NCI-H2081 (cell line): ENCODE measurements at places on chromosomes 2 and 18.

DNA sequence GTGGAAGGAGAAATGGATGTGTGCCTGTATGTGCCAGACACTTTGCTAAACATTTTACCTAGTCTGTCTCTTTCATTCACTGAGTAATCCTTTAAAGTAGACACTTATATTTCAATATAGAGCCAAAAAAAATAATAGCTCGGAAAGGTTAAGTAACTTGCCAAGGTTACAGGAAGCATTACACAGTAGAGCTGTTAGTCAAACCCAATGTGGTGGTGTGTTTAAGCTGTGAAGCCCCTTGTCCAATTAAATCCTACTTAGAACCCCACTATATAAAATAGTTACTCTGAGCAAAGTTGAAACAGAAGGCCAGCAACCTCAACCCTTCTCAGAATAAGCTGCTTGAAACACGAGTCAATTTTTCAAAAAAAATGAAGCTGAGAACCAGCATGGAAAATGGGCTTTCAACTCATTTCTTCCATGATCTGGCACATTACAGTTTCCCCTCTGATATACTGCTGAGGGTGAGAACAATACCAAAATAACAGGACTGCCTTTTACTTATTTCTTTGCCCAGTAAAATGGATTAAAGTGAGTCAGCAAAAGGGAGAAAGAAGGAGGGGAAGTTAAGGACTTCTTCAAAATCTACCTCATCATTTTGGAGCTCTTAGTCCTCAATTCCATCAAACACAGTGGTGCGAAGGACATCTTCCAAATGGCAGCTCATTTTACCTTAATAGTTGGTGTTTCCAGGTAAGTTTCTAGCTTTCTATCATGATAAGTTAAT, 7.9 kb downstream of the RDH14 start:
- no peak for DNase-seq

DNA sequence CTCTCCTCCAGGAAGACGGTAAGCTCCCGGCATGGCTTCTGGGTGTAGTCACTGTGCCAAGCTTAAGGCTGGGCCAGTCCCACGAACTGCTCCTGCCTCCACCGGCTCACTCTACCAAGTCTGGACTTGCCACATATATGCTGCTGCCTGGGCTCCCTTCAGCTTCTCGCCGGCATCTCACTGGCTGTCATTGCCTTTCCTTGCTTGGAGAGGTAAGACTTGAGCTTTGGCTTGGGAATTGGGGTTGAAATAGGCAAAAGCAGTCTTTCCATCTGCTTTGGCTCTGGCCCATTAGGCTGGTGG, 481.0 kb downstream of the TGIF1 start:
- no peak for DNase-seq

- no peak for DNase-seq
Observed at GRCh38 chr18:37540424-37541138, 25.0 kb downstream of the CELF4 start.

DNA sequence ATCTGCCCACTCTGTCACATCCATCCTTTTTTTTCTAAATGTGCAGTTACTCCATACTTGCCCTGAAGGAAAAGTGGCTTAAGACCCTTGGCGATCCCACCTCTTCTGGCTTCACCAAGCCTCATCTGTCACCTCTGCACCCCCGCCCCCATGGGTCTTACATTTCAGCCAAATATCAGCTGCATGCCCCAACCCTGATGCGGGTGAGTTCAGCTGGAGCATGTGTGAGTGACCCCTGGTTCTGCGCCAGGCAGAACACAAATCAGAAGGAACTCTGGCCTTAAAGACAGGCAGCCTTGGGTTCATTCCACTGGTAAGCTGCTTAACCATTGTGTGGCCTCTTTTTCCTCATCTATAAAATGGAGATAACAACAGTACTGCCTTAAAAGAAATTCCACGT, 194.7 kb downstream of the KLHL29 start:
- DNase-seq = no peak

GRCh38 chr2:28616396-28616999, 120.6 kb downstream of the PLB1 start:
- DNase-seq = no peak

DNA sequence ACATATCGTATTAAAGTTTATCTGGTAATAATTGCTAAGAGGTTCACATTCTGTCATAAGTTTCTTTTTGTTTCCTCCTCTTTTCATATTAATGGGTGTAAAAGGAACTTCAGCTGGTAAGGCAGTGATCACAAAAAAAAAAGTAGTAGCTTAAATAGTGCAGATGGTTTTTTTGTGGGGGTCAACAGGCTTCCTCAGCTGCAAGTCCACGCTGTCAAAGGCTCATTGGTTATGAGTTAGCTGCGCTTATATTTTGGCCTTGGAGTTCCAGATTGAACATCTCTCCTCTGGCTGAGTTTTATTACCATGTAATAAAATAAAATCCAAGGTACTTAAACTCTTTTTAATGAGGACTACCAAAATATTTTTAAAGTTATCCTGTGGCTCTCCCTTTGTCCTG, 277.0 kb upstream of the ZEB2 start:
- no peak for DNase-seq

DNA sequence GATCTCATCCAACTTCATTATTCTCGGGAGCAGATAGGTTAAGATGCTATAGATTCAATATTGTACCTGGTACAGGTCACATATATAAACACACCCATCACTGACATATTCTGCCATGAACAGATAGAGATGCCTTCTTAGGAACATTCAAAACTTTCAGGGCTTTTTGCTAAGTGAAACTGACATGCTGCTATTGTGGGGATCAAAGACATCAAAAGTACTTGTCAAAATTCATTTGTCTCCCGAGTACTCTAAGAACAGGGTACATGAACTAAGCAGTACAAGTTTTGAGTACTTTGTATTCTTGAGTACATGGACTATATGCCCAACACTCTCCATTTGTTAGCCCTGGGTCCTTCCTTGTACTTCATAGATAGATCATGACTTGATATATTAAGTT, 173.5 kb downstream of the FSHR start:
- DNase-seq = no peak

DNA sequence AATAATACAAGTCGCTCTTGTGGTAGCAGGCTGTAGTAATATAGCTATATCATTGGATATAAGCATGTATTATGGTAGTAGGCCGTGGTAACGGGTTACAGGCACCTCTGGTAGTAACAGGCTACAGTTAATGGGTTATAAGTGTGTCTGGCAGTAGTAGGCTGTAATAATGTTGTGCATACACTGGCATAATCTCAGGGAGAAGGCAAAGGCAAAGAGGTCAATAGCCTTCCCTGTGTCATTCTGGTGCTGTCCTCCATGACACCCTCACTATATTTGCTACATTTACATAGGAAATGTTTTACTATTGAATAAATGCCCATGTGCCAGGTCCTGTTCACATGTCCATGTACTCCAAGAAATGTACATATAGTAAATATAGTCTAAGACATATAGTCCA, 12.8 kb upstream of the TNP1 start:
- DNase-seq = no peak

- DNase-seq = no peak
Observed at GRCh38 chr2:147483911-147484310, 360.9 kb upstream of the ACVR2A start.

- DNase-seq = no peak
Observed at GRCh38 chr2:18484625-18485024, 75.8 kb downstream of the RDH14 start.

- no peak for DNase-seq
Observed at GRCh38 chr2:62627667-62628066, 77.8 kb upstream of the EHBP1 start.

DNA sequence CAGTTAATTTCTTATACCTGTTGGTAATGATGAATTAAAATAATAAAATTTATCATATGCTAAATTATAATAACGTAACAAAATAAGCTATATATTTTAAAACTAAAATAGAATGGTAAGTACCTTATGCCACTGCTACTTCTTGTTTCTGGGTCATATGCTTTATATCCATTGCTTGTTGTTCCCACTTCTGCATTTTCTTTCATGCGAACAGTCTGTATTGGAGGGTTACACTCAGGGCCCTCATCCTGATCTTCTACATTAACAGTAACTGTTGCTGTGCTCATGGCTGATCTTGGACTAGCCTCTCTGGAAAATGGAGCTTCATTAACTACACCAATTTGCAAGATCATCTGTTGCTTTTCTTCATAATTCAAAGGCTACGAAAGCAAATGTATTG, 22.2 kb downstream of the DSC2 start:
- DNase-seq = no peak

DNA sequence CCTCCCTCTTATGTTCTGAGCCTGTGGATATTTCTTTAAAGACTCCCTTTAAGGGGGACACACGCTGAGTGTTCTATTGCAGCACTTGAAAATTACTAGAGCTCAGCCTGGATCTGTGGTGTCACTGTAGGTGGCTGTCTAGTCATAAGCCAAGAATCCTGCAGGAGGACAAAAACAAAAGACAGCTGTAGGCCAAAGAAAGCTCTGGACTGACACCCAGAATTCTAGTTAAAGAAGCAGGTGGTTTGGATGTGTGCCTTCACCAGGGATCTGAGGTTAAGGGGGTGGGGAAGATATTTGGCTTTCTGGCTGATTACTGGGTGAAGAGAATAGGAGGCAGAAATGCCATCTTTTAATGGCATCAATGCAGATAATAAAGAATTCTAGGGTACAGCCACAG, 842.5 kb upstream of the NXPH2 start:
- DNase-seq = no peak

- no peak for DNase-seq
Observed at GRCh38 chr2:214104967-214105366, 305.9 kb upstream of the VWC2L start.

- DNase-seq = no peak
Observed at GRCh38 chr2:238079874-238080327, 19.1 kb downstream of the SCLY start.

- DNase-seq = no peak
Observed at GRCh38 chr2:133509777-133510176, 58.5 kb downstream of the NCKAP5 start.

- no peak for DNase-seq
Observed at GRCh38 chr2:125405816-125406215, 1250.1 kb upstream of the GYPC start.

GRCh38 chr18:59038295-59039039, 101.2 kb upstream of the SEC11C start:
- DNase-seq = no peak

GRCh38 chr2:233905945-233906344, 11.2 kb upstream of the TRPM8 start:
- DNase-seq = no peak

GRCh38 chr18:68181956-68182355, 533.0 kb downstream of the TMX3 start:
- DNase-seq = no peak

DNA sequence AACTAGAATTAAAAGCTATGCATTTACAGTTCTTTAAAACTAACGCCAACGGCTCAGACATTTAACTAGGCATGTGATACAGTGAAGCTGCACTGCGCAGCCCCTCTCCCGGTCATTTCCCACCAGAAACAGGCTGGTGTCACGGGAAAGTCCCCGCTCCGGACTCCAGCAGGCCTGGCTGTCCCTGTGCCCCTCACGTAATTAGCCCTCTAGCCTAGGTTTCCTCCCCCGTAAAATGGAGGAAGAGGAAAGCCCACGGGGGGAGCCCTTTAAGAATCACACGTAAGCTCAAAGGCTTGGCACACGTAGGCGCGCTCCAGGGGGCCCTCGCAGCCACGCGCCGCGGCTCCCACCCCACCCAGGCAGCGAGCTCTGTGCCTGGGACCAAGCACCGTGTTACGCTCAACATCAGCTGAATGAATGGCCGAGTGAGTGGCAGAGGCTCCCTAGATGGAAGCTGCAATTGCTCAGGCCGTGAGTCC, 48.0 kb downstream of the KCNIP3 start:
- no peak for DNase-seq

DNA sequence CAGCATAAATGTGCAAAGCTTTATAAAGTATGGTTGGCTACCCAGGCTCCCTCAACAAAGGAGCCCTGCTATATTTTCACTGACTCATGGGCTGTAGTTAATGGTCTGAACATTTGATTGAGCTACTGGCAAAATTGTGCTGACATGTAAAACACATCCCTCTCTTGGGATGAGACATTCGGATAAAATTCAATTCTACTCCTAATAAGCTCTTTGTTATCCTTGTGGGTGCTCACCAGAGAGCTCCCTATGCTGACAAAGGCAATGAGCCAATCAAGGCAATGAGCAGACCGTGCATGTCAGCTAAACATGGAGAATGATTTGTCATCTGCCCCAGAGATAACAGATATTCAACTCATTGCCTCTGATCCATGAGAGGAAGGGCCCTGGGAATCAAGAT, 27.7 kb downstream of the SERPINB8 start:
- DNase-seq = no peak

DNA sequence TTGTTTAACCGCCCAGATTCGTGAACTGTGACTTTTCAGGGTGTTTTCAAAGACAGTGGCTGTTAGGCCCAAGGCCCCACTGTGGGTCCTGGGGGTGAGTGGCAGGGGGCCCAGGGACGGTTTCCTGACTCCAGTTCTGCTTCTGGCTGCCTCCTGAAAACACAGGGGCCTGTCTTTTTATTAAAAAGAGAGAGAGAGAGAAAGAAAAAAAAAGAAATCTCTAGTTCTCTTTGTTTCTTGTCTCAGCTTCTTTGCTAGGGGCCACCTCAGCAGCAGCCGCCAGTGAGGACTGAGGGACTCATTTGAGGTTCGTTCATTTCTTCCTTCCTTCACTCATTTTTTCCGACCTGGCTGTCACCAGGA, 15.4 kb upstream of the E2F6 start:
- DNase-seq = no peak

- no peak for DNase-seq
Observed at GRCh38 chr2:219511547-219512325, 2.5 kb upstream of the ASIC4 start.

- DNase-seq = no peak
Observed at GRCh38 chr2:190183539-190183938, 121.0 kb upstream of the MSTN start.

DNA sequence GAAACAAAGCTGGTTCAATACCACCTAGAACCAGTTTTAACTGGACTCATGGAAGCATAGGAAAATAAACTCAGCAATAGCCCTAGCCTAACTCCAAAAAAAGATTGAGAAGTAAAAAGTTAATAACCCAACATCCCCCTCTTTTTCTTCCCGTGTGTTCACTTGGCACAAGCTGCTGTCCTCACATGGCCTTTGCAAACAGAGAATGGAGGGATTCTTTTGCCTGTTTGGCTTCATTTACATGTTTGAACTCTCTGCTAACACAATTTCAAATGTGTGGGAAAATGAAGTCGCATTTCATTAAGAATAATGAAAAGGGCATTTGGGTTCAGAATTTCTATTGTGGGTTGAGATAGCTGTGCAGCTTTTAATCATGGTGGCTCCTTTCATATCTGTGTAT, 589.2 kb upstream of the LRRTM1 start:
- no peak for DNase-seq

GRCh38 chr2:190123956-190124355, 61.4 kb upstream of the MSTN start:
- no peak for DNase-seq

DNA sequence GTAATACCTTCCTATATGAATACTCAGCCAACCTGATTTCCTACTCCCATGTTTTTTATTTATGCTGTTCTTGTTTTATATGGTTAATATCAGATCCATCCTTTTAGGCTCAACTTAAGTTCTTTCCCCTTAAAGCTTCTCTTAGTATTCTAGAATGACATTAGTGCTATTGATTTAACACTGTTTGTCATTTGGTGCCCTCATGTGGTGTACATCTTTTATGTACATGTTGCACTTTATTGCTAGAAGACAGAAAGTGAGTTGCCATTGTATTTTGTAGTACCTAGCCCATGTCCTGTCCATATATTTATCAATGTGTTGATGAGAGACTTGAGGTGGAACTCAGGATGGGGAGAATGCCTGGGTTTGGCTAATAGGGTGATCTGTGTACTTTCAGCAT, 2.5 kb downstream of the HTRA2 start:
- DNase-seq = no peak

GRCh38 chr18:73782405-73782804, 365.2 kb downstream of the FBXO15 start:
- no peak for DNase-seq

- DNase-seq = no peak
Observed at GRCh38 chr2:101781326-101781725, 83.8 kb downstream of the MAP4K4 start.
